Esophagus squamous epithelium (tissue), 5 donors: ENCODE measurements at places on chromosomes 11 and 22.

DNA sequence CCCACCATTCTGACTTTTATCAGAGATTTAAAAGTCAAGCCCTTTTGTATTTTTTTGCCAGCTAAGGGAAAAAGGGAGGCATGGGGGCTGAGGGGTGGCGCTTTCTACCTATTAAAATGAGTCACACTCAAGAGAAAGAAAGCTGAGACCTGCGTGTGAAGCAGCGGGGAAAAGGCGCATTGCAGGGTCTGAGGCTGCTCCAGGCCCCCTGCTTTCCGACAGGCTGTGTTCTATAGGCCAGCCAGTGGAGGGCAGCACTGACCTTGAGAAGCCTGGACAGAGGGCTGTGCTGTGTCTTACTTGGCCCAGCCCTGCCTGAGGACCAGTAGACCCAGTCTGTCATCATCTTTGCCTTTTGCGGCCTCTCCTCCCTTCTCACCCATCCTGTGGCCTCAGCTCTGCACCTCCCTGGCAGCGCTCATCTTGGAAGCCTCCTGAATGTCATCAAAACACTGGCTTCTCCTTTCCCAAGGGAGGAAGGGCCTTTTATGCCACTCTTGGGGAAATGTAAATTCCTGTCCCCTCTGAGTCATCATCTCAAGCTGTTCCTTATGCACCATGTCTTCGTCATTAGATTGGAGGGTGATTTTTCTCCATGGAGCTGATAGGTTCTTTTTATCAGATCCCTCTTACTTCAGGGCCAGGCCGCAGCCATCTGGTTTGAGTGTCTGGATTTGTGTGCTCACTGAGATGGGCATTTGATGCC is 12.6 kb upstream of the MAPK8IP1 start:
- DNase-seq, result no peak

DNA sequence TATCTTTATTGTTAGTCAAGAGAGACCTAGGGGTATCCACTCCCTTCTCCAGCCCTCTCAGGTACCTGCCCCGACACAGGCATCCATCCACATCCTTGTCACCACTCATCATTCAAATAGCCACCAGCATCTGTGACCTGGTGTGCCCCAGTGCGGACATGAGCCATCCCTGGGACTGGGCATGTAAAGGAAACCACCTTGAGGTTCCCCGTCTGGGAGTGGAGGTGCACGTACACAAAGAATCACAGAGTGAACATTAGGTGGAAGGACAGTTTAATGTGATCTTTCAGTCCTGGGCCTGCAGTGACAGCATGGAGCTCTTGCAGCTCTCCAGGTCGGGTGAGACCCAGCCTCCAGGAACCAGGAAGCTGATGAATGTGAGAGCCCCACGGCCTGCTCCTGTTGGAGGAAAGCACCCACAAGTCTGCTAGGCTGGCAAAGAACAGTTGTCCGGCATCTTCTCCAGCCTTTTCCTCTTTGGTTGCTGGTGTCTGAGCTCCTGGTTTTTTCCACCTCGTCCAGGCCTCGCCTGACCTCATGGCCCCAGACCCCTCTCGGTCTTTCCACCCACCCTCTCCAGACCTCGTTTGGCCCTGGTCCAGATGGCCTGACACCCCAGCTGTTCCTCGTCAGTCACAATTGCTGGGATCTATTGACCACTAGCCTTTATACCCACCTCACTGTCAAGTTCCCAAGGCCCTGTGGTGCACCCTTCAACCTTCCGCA is 16.5 kb downstream of the PSMD13 start:
- no peak for DNase-seq

DNA sequence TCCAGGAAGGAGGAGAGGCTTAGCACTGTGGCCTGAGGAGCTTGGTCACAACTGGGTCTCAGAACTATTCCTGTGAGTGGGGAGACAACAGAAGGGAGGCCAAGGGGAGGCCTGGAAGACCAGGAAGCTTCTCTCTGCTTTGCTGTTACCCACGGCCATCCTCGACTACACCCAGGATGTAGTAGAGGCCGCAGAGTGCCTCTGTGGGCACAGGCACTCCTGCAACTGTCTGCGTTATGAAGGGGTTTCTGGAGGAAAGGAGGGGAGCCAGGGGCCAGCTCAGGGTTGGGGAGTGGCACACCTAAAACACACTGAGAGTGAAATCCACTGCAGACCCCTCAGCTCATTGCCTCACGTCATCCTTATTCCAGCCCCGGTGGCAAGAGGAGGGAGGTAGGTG is 3.8 kb upstream of the MFRP start:
- no peak for DNase-seq

DNA sequence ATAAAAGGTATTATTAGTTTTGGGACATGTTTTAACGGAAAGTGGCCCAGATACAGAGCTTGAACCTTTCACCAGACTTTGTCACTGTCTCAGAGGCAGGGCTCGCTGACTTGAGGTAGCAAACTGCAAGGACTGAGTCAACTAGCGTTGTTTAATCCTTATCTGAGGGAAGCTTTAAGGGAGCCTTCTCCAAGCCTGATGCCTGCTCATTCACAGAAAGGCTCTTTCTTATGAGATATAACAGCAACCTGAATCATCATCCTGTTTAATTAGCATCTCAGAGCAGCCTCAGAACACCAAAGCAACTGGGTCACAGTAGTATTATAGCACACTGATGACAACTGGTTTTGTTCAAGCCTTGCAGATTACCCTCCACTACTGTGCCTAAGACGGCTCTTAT is 54.2 kb upstream of the CYP2D6 start:
- DNase-seq, result no peak

DNA sequence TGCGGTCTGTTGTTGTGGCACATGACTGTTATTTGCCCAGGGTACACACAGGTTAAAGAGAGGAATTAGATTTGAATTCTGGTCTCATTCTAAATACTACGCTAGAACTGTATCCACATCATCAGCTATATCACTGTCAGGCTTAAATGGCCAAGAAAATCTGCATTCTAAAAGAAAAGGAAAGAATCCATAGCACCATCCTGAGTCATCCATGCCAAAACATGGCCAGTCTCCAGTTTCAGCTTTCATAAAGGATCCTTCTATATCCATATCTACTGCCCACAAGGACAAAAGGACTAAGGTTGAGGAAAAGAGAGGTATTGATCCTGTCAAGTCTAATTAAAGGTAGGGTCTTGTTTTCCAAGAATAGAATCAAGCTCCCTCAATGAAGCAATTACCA is 73.6 kb upstream of the GDPD4 start:
- no peak for DNase-seq

DNA sequence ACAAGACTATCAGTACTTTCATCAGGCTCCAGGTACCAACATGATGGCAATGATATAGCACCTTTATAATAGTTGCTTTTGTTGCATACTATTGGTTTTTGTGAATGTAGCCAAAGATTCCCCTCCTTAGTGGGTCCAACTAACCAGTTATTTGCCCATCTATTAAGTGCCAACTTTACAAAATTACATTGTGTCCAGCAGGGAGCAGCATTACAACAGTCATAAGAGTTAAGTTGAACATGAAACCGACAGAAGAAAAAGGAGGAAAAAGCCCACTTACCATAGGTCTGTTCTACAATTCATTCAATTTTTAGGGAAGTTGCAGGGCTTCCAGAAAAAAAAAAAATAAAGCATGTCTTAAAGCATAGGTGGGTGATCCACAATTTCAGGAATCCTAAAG is 21.6 kb downstream of the IMMP1L start:
- no peak for DNase-seq

DNA sequence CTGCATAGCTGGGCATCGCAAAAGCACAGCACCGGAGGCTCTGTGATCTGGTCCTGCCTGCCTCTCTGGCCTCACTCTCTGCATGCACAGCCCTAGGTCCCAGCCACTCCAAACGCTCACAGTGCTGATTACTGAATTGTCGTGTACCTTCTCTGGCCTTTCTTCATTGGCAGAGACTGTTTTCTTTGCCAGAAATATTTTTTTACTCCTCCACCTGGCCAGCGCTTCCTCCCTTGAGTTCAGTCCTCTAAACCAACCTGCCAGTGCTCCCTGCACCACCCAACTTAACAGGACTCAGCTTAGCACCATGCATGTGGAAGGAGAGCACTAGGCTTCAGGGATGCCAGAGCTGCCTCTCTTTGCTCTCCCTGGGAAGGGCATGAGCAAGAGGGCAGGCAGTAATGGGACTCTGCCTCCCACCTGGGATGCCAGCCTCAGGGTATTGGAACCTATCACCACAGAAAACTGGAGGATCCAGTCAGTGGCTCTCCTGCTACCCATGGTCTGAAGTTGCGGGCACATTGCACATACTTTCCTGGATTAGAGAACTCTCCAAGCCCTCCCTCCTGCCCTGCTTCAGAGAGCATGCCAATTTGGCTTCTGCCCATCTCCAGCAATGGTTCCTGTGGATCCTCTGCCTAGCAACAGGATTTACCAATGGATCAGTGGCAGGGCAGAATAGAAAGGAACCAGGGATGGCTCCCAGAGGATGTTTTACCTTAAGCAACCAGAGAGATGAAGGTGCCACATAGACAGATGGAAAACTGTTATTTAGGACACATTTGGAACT is 37.0 kb upstream of the GNAZ start:
- DNase-seq, result no peak

- no peak for DNase-seq
These were observed 15.5 kb downstream of the IRAG1 start for GRCh38 chr11:10678101-10678500.

- no peak for DNase-seq
These were observed 33.5 kb downstream of the MYO18B start for GRCh38 chr22:25775531-25775930.

DNA sequence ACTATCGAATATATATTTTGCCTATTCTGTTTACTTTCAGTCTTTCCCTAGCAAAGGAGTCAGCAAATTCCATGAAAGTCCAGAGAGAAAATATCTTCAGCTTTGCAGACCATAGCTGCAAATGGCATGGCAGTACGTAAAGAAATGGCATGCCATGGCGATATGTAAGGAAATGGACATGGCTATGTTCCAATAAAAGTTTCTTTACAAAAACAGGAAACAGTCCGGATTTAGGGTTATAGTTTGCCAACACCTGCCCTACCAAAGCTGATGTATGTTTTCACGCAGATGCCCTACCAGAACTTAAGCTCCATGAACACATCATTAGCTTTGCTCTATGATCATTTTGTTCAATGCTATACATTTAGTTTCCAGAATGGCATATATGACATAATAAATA is 19.5 kb downstream of the KIAA0930 start:
- DNase-seq, result no peak

- no peak for DNase-seq
These were observed 64.1 kb downstream of the C11orf87 start for GRCh38 chr11:109486129-109486528.

GRCh38 chr11:36411202-36411640 is 98.9 kb downstream of the TRAF6 start:
- DNase-seq, result no peak

- no peak for DNase-seq
These were observed 14.2 kb upstream of the FAM83F start for GRCh38 chr22:39980596-39980995.

DNA sequence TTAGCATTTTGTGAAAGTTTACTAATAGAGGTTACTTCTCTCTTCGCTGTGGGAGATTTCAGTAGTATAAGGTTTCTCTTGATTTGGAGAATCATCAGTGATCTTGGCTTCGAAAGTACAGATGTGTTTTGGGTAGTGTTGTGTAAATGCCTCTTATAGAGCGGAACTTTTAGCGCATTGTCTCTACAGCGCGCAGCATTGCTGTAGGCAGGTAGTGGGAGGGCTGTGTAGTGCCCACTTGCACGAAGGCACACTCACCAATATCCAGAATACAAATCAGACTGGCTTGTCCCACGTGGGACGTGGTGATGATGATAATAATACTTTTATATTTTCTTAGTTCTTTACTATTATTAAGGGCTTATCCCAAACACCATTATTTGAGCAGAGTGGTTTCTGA is 51.4 kb downstream of the FAM83F start:
- no peak for DNase-seq
